ENCODE measurements at places on chromosomes 6 and 20.

DNA sequence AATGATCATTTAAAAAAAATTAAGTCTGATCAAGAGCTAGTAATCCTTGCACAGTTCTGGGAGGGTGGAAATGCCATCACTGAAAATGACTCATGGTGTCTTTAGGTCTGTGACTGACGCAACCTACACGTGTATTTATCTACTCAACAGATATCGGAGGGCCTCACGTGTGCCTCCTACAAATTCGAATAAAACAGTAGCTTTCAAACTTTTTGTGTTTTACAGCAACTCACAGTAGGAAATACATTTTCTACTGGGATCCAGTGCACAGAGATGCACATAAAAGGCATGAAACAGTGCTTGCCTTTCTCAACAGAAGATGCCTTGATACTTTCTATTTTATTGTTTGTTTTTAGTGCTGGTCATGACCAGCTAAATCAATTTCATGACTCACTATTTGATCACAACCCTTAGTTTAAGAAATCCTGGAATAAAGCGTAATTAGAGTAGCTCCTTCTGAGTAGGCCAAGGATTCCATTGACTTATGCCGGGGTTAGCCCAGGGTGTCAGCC lies 210.0 kb upstream of the SNX9 start:
- H3K36me3 ChIP-seq, result no peaks in the 10 kb centered on the region
- DNase-seq, result no peak
- H3K4me1 ChIP-seq, result peaks cover 1% of the 10 kb centered on the region
- H3K27ac ChIP-seq, result no peak overlapping the region
- no peaks in the 10 kb centered on the region for H3K27me3 ChIP-seq

DNA sequence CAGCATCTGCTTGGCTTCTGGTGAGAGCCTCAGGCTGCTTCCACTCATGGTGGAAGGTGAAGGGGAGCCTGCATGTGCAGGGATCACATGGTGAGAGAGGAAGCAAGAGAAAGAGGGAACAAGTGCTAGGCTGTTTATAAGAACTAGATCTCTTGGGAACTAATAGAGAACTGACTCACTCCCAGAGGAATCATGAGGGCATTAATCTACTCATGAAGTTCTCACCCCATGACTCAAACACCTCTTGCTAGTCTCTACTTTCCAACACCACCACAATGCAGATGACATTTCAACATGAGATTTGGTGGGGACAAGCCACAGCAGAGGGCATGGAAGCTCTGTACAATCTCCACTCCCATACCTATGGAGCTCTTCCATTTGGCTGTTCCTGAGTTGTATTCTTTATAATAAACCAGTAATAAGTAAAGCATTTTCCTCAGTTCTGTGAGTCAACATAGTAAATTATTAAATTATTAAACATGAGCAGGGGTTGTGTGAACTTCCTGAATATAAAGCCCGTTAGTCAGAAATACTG lies 524.1 kb upstream of the NRSN1 start:
- H3K27ac ChIP-seq, result no peak overlapping the region
- no peak for DNase-seq

DNA sequence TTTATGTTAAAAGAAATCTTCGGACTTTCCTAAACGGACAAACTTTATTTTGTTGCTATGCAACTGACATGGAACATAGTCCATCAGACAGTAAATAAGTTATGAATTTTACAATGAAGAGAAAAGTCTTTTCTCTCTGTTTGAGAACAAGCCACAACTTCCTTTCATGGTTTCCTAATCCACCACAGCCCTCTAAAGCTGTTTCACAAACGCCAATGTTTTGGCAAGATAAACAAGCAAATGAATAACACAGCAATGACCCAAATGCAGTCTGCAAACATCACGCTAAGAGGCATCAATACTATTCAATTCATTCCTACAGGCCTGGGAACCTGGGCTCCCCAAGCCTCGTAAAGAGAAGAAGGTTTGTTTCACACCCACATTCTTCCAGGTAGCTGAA lies 60.4 kb downstream of the HAO1 start:
- no peaks in the 10 kb centered on the region for H3K27me3 ChIP-seq
- no peaks in the 10 kb centered on the region for H3K36me3 ChIP-seq
- DNase-seq, result no peak
- H3K27ac ChIP-seq, result no peak overlapping the region
- H3K4me1 ChIP-seq, result no peaks in the 10 kb centered on the region
- no peak overlapping the region for H3K4me3 ChIP-seq

GRCh38 chr6:31110825-31111582 lies 1.4 kb downstream of the C6orf15 start:
- no peak overlapping the region for H3K4me3 ChIP-seq
- DNase-seq, result no peak
- peaks cover 2% of the 10 kb centered on the region for H3K27me3 ChIP-seq
- H3K36me3 ChIP-seq, result no peaks in the 10 kb centered on the region

DNA sequence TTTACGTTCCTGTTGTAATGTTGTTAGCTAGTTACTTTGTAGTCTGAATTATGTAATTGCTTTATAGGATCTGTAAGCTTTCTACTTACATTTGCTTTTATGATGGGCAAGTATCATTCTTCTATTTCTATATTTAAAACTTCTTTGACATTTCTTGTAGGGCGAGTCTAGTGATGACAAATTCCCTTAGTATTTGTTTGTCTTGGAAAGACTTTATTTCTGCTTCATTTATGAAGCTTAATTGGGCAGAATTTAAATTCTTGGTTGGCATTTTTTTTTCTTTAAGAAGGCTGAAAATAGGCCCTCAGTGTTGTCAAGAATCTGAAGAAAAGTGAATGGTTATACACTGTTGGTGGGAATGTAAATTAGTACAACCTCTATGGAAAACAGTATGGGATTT lies 506.3 kb downstream of the TENT5A start:
- no peaks in the 10 kb centered on the region for H3K4me1 ChIP-seq
- H3K27me3 ChIP-seq, result no peaks in the 10 kb centered on the region
- H3K27ac ChIP-seq, result no peak overlapping the region
- no peaks in the 10 kb centered on the region for H3K36me3 ChIP-seq
- DNase-seq, result no peak

DNA sequence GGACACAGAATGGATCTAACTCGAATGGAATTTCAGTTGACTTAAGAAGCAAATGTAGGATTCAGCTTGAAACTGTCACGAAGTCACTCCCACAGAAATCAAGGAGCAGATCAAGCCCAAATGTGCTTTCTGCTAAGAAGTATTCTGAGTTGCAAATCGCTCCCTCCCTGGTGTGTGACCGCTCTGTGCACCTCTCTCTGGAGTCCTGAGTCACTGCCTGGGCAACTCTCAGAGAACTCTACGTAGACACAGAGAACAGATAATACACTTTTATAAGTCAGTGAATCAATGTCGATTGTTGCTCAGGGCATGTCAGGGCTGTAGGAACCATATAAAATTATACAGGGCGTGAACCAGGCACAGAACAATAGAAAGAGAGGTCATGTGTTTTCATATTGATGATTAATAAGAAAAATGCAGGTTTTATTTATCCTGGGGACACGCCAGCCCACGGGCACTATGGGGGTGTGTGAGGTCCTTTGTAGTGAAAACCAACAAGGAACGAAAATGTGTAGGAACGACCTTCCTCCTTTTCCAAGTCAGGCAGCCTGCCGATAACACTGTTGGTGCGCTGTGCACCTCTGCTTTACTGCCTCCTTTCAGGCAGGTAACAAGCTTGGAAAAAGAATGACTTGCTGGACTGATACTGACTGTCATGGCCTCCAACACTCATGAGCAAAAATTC lies 248.1 kb upstream of the FOXQ1 start:
- no peak for DNase-seq
- 0 out of 2 replicates have a peak, but pooled peaks cover 2% of the 10 kb centered on the region for H3K4me1 ChIP-seq
- H3K27ac ChIP-seq, result no peak overlapping the region
- no peak overlapping the region for H3K4me3 ChIP-seq

DNA sequence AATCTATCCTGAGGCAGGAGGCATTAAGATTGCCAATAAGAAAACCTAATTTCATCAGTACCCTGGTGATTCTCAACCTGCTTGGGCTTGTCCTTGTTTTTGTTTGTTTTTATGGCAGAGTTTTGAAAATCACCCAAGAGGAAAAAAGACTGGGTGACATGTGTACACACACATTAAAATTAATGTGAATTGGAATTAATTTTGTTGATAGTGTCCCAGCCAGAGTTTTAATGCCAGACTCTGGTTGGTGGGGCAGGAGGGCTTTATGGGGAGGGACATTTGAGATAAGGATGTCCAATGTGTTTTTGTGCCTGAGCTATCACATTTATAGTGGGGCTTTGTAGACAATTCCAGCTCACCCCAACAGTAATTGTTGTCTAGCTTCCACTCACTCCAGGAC lies 184.6 kb downstream of the ID4 start:
- no peaks in the 10 kb centered on the region for H3K4me1 ChIP-seq
- H3K4me3 ChIP-seq, result no peak overlapping the region
- H3K36me3 ChIP-seq, result no peaks in the 10 kb centered on the region
- no peak for DNase-seq
- no peaks in the 10 kb centered on the region for H3K27me3 ChIP-seq

GRCh38 chr6:37099442-37099841 lies 70.5 kb upstream of the PIM1 start:
- H3K4me3 ChIP-seq, result no peak overlapping the region
- no peak overlapping the region for H3K27ac ChIP-seq
- peaks cover 20% of the 10 kb centered on the region for H3K4me1 ChIP-seq
- no peaks in the 10 kb centered on the region for H3K36me3 ChIP-seq
- H3K27me3 ChIP-seq, result no peaks in the 10 kb centered on the region

DNA sequence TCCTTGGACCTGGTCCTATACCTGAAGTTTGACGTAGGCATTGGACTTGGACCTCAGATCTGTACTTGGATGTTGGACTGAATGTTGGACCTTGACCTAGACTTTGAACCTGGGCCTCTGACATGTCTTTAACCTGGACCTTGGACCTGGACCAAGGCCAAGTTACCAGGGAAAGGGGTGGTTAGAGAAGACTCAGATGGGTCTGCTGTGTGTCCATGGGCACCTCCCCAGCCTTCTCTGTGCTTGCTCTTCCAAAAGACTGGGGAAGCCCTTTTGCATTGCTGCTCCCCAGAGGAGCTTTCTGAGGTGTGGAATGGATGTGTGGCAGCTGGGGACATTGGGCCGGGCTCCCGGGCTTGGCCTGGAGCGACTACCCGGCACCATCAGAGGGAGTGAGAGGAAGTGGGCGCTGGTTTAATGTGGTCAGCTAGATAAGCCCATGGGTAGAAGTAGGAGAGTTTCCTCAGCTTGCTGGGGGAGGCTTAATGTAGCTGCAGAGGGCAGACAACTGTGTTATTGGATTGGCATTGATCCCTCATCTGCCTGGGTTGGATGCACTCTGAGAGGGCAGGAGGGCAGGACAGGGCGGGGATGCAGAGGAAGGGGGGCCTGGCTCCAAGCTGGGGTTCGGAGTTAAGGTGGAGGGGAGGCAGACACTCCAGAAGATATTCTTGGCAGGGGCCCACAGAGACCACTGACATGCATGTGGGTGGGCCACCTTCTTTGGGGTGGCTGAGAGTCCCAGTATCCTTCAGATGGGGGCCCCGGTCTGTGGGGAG lies 4.2 kb downstream of the SCRT2 start:
- H3K36me3 ChIP-seq, result no peaks in the 10 kb centered on the region
- peaks cover 30% of the 10 kb centered on the region for H3K27me3 ChIP-seq
- DNase-seq, result no peak
- H3K27ac ChIP-seq, result no peak overlapping the region
- no peak overlapping the region for H3K4me3 ChIP-seq

DNA sequence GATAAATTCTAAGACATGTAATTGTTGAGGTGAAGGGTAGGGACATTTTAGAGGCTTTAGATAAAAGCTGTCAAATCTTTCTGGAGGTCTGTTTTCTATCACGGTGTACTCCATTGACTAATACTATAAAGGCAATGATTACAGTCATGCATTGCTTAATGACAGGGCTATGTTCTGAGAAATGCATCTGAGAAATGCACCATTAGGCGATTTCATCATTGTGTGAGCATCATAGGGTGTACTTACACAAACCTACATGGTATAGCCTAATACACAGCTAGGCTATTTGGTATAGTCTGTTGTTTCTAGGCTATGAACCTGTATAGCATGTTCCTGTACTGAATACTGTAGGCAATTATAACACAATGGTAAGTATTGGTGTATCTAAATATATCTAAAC lies 71.3 kb upstream of the FYN start:
- no peak for DNase-seq
- H3K36me3 ChIP-seq, result no peaks in the 10 kb centered on the region
- no peak overlapping the region for H3K4me3 ChIP-seq
- H3K27me3 ChIP-seq, result no peaks in the 10 kb centered on the region
- H3K27ac ChIP-seq, result no peak overlapping the region

Measured in H1 (cell line).